A673 (cell line): ENCODE measurements at places on chromosomes 5 and 9. TPM values are rescaled to one million over a fixed set of nuclear protein-coding genes. Genes with fewer than 3 reads are reported as not detected.
A peak's percentile ranks its signal among the peaks of the same experiment; 100 is the strongest.

DNA sequence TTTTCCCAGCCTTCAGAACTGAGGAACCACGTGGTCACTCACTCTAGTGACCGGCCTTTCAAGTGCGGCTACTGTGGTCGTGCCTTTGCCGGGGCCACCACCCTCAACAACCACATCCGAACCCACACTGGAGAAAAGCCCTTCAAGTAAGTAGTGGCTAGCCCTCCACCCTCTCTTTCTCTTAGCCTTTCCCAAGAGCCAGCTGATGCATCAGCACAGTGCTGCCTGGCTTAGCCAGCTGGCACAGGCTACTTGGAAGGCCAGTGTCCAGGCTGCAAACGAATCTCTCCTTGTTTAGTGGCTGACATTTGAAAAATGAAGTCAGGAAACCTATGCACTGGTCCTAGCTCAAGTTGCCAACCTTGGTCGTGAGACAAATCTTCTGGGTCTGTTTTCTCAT is 91.1 kb downstream of the PRDM6 start:
- no peak overlapping the region for H3K27ac ChIP-seq
- H3K4me3 ChIP-seq = no peak overlapping the region
- no peaks in the 10 kb centered on the region for H3K4me1 ChIP-seq
- no peaks in the 10 kb centered on the region for H3K36me3 ChIP-seq

GRCh38 chr5:132265336-132266030 is 8.0 kb downstream of the PDLIM4 start:
- H3K4me1 ChIP-seq = peaks cover 5% of the 10 kb centered on the region
- DNase-seq = peak; percentile 38
- no peaks in the 10 kb centered on the region for H3K27me3 ChIP-seq

DNA sequence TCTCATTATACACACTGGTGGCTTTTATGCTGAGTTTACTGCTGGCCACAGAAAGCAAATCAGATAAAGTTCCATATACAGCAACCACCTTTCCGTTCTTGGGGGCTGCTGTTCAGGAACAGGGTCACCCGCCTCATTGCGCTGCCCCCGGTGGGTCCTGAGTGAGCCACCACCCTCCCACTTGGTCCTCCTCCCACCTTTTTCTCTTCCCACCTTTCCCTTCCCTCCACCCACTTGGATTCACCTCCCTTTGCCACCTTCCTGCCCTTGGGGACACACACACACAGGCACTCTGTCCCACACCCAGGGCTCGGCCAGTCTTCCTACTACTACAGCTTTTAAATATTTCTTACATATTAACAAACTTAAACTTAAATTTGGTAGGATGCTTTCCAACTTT is 127.6 kb downstream of the WDR70 start:
- no peaks in the 10 kb centered on the region for H3K4me1 ChIP-seq
- H3K27me3 ChIP-seq = no peaks in the 10 kb centered on the region
- no peaks in the 10 kb centered on the region for H3K36me3 ChIP-seq
- H3K4me3 ChIP-seq = no peak overlapping the region
- DNase-seq = no peak

- H3K27ac ChIP-seq = no peak overlapping the region
- H3K27me3 ChIP-seq = no peaks in the 10 kb centered on the region
- peaks cover 7% of the 10 kb centered on the region for H3K4me1 ChIP-seq
- H3K36me3 ChIP-seq = peaks cover 9% of the 10 kb centered on the region
Observed at GRCh38 chr5:178227138-178227659, 5.4 kb downstream of the PHYKPL start.

DNA sequence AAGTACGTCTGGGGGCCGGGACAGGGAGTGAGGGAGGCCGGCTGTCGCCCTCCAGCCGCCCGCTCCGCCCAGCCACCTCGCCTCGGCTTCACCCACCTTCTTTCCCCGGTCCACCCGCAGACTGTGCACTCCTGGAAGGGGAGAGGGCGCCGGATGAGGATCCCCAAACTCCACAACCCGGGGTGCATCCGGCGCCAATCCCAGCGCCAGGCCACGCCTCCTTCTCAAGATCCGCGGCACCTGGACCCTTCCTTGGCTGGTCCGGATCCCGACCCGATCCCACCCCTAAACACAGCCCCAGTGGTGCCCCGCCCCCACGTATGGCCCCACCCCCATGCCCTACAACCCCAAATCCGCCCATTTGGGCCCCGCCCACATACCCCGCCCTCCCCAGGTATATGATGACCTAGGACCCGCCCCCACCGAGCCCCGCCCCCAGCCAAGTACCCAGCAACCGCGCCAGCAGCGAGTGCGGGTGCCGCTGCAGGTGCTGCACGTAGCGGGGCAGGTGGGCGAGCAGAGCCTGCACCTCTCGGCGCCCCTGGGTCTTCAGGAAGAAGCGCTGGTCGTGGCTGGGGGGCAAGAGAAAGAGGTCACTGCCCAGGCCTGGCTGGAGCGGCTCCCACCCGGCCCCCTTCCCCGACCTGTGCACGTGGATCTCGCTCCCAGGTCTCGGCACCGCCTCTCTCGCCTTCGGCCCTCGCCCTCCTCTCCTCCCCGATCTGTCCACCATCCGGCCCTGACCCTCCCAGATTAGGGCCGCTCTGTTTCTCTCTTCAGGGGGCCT is 3.2 kb downstream of the PIP5KL1 start:
- peak overlapping the region; percentile 48 for H3K4me3 ChIP-seq
- DNase-seq = no peak
- peaks cover 10% of the 10 kb centered on the region for H3K4me1 ChIP-seq
- H3K27ac ChIP-seq = no peak overlapping the region
- H3K36me3 ChIP-seq = no peaks in the 10 kb centered on the region
- no peaks in the 10 kb centered on the region for H3K27me3 ChIP-seq

- peaks cover 81% of the 10 kb centered on the region for H3K36me3 ChIP-seq
- H3K27me3 ChIP-seq = no peaks in the 10 kb centered on the region
- no peaks in the 10 kb centered on the region for H3K4me1 ChIP-seq
Observed at GRCh38 chr9:133103183-133103986, 17.7 kb downstream of the RALGDS start.

DNA sequence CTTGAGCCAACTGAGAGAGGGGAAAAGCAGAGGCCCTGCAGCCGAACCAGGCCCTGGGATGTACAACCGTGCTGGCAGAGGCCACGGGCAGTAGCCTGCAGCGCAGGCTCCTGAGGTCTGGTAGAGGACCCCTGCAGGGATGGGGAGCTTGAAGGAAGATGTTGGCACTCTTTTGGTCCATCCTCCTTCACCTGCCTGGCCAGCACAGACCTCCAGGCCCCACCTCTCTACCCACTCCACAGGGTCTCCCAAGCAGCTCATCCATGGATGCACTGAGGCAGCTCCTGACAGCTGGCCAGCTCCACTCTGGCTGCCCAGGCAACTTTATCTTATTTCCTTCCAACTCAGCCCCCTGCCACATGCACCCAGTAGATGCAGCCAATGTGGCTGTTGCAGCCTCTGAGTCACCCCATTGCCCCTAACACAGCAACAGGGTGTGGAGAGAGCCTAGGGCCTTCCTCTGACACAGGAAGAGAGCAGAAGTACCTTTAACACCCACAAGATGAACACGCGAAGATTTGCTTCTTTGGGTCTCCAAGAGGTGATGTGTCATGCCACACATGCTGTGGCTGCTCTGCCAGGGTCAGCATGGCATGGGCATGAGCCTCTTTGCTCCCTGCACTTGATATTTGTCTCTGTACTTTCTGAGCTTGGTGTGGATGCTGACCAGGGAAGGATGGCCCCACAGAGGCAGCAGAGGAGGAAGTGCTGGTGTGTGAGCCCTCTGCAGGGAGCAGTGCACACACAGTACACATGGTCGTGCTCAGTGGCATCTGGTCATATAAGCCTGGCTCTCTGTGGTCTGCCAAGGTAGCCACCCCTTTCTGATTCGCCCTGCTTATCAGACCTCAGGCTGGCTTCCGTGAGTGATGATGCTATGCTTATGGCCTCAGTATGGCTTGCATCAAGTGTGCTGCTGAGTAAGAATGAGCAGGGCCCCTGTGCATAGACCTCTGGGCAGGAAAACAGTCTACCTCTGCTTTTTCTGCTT is 117.2 kb downstream of the NRG2 start:
- no peaks in the 10 kb centered on the region for H3K4me1 ChIP-seq
- DNase-seq = no peak
- no peaks in the 10 kb centered on the region for H3K36me3 ChIP-seq

- DNase-seq = no peak
- H3K27ac ChIP-seq = no peak overlapping the region
- no peaks in the 10 kb centered on the region for H3K4me1 ChIP-seq
- no peaks in the 10 kb centered on the region for H3K27me3 ChIP-seq
Observed at GRCh38 chr5:83554686-83555085, 83.1 kb downstream of the VCAN start.

GRCh38 chr9:136614372-136614922 is 48.3 kb upstream of the EGFL7 start:
- no peak overlapping the region for H3K4me3 ChIP-seq
- H3K4me1 ChIP-seq = no peaks in the 10 kb centered on the region
- H3K36me3 ChIP-seq = no peaks in the 10 kb centered on the region
- no peak for DNase-seq
- H3K27me3 ChIP-seq = no peaks in the 10 kb centered on the region
- H3K27ac ChIP-seq = no peak overlapping the region

DNA sequence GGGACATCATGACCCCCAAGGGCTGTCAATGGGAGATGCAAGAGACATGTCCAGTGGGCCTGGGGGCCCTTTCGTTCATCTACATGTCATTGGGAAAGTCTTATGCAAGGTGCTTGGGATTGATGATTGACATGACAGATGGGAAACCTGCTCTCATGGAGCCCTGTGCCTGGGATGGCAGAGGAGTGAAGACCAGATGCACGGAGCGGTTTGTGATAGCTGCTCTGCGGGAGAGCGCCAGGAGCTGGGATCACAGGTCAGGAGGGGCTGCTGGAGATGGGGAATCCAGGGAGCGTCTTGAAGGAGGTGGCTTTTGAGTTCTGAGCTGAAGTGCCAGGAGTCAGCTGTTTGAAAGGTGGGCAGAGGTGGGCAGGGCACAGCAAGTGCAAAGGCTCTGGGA is 104.3 kb downstream of the FGF18 start:
- no peaks in the 10 kb centered on the region for H3K27me3 ChIP-seq
- H3K36me3 ChIP-seq = no peaks in the 10 kb centered on the region
- H3K27ac ChIP-seq = no peak overlapping the region
- no peaks in the 10 kb centered on the region for H3K4me1 ChIP-seq

DNA sequence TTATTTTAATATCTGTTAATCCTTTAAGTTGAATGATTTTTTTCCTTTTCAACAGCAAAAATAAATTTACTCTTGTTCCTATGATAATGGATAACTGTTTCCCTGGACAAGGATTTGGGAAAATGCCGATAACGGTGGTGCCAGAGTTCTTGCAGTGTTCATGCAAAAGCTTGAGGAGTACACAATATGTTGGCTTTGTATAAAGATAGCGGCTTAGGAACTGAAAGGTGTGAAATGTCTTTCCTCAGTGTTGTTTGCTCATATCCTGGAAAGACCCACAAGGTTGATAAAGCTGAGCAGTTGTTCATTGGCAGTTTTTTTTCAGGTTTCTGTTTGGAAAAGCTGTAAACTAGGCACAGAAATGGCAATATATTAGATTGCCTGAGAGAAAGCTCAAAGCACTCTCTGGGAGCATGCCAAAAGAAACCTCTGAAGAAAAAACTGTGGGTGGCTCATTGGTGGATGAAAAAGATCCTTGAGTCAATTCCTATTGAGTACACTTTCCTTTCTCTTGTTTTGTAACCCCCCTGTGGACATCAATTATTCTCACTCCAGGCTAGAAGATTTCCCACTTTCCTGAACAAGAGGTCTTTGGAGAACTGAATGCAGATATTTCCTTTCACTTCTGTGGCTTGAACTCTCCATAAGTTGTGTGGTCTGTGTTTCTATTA is 117.2 kb upstream of the RGMB start:
- peaks cover 24% of the 10 kb centered on the region for H3K27me3 ChIP-seq
- H3K4me3 ChIP-seq = no peak overlapping the region
- H3K4me1 ChIP-seq = no peaks in the 10 kb centered on the region
- H3K36me3 ChIP-seq = no peaks in the 10 kb centered on the region
- peak; percentile 3 for DNase-seq

DNA sequence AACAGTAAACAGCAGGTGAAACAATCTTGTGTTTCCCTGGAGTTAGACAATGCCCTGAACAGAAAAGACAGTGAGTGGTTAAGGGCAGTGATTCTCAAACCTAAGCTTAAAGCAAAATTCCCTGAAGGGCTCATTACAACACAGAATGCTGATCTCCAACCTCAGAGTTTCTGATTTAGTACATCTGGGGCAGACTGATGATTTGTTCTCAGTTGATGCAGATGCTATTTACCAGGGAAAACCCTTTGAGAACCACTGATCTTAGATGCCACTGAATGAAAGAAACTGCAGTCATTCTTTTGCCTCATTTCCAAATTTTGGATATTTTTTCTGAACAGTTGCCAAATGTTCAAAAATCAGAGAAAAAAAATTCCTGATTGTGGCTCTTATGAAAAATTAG is 18.7 kb upstream of the ADAM19 start:
- no peak overlapping the region for H3K4me3 ChIP-seq
- no peaks in the 10 kb centered on the region for H3K36me3 ChIP-seq
- DNase-seq = no peak
- H3K4me1 ChIP-seq = no peaks in the 10 kb centered on the region

DNA sequence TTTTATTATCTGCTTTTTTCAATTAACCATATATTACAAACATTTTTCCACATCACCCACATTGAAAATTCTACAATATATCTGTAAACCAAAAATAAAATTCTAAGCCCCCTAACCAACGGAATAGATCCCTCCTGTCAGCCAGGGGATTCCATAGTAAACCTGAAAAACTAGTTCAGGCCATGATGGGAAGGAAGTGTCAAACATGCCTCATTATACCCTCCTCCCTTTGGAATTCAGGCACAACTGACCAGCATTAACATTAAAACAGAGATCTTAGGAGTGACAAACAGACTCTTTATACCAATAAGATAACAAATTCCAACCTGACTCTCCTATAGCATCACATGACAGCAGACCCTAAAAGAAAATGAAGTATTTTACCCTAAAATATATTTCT is 113.7 kb upstream of the DMRT1 start:
- no peak overlapping the region for H3K27ac ChIP-seq
- no peak for DNase-seq

RLN2 gene
- not detected in 2 replicates for total RNA-seq

NMUR2 gene
- total RNA-seq = not detected in 2 replicates

GAPT gene
- total RNA-seq = not detected in 2 replicates

COQ4 gene
- 58.2 and 62.8 TPM in 2 replicates for total RNA-seq

OLFM1 gene
- 278 and 308 TPM in 2 replicates for total RNA-seq
